Astrocyte of the spinal cord (primary cell): ENCODE measurements at places on chromosomes 2 and 18.

- peak; percentile 45 for DNase-seq
These were observed 30.6 kb upstream of the PPP3R1 start for GRCh38 chr2:68282811-68283418.

- DNase-seq, result no peak
These were observed 38.8 kb upstream of the CCBE1 start for GRCh38 chr18:59736061-59736460.

- no peak for DNase-seq
These were observed 83.8 kb downstream of the NPAS2 start for GRCh38 chr2:100903534-100904258.

GRCh38 chr18:79642626-79643025 is 37.0 kb upstream of the CTDP1 start:
- no peak for DNase-seq

DNA sequence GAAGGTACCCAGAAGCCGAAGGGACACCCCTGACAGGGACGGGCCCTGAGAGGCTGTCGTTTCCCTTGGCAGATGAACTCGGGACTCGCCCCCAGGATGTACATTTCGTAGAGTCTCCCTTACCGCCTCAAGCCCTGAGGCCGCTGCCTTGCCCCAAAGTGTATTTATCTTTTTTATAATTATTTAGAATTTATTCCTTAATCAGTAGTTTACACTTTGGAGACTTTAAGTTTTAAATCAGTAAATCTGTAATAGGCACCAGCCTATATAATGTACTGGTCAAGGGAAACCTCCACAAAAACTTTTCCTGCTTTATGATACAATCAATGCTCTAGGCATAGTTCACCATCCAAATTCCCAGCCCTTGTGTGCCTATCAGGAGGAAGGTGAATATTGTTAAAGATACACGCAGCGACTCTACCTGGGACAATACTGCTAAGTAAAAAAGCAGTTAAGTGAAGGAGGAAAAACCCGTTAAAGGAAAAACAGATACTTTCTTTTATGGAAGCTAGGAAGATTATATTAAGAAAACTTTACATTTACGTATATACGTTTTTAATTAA is 848 bp downstream of the VRK2 start:
- no peak for DNase-seq

- peak; percentile 36 for DNase-seq
These were observed 459.5 kb upstream of the CDH20 start for GRCh38 chr18:60873708-60874107.

DNA sequence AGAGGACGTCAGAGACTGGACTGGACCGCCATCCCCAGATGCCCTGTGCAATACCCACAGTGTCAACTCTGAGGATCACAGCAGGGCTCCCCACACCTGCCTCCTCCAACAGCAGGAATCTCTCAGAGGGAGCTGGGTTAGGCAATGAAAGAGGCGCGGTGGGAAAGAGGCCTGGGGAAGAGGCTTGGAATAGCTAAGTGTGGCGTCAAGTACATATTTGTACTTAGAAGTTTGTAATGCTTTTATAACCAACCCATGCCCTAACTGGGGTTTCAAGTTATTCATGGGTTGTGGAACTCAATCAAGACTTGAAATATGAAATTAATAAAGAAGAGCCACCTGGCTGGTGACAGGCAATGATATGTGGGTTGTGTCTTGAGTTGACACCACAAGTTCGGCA is 28.7 kb downstream of the CYP26B1 start:
- DNase-seq, result no peak

DNA sequence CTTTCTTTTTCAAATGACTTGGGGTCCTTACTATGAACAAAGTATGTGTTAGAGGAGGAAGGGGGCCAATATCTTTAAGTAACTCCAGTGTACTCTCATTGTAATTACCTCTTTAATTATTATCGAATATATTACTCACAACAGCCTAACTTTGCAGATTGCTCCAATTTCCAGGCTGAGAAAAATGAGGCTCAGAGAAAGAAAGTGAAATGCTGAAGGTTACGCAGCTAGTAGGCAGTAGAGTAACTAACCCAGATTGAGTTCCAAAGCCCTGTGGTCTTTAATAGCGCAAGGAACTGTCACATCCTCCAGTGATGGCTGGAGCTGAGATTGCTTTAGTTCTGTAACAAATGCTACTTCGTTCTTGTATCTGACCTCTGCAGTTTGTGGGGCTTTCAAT is 2.2 kb upstream of the GYPC start:
- no peak for DNase-seq

DNA sequence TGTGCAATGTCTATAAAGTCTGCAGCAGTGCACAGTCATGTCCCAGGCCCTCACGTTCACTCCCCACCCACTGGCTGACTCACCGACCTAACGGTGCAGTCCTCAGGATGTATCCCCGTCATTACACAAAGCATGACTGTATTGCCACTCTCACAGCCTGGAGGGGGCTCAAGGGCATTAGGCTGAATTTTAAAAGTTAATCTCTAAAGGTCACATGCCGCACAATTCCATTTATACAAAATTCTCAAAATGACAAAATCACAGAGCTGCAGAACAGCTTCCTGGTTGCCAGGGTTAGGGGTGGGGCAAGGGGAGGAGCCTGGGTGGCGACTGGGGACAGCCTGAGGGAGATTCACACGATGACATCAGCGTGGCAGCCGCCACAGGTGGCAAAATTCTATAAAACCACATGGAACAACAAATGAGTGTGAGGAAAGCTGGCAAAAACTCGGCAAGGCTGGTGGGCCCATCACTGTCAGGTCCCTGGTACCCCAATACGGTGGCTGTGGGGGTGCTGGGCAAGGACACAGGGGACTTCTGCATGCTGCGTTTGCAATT is 97.6 kb downstream of the NDUFA10 start:
- peak; percentile 84 for DNase-seq

GRCh38 chr2:202149936-202150335 is 76.9 kb downstream of the KIAA2012 start:
- DNase-seq, result no peak

DNA sequence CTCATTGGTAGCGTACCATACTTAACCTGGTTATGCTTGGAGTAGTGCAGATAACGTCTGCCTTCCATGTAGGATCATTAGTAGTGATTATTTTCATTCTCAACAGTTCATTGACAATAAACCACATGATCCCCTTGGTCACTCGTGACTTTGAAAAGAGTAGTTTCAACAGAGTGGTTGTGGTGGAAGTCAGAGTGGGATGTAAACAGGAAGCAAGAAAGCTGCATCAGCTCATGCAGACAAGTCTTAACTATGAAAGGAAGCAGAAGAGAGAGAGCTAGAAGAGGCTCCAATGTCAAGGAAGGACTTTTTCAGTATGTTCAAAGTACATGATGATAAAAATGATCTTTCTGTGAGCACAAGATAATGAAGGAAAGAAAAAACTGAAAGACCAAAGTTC is 287.4 kb downstream of the MBD2 start:
- DNase-seq, result no peak

GRCh38 chr2:164766216-164766953 is 75.2 kb downstream of the COBLL1 start:
- no peak for DNase-seq

- no peak for DNase-seq
These were observed 57.4 kb downstream of the MYO1B start for GRCh38 chr2:191302459-191303139.

DNA sequence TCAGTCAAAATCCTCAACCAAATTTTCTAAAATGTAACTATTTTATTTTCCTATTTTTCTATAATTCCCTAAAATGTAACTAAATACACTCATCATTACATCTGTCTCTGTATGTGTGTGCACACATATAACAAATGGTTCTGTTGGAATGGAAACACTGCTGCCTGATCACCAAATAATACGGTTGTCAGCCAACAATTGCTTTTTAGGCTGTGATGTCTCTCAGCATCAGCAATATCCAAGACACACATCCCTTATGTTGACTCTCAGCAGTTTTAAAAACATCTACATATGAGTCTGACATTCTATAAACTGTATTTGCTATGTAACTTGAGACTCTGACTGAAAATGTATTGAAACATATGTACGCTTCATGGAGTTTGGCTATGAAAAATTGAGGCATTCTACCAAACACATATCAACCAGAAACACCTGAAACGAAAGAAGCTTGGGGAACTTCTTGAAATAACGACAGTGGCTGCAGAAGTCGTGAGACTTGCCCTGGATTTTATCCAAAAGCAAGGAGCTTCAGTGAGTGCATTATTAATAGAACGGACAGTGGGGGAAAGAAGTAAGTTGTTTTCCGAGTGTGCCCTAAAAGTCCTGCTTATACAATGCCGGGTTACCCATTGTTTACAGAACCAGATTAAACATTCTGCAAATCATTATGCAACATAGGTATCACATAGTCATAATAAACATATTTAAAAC is 110.2 kb upstream of the ITGB6 start:
- no peak for DNase-seq

DNA sequence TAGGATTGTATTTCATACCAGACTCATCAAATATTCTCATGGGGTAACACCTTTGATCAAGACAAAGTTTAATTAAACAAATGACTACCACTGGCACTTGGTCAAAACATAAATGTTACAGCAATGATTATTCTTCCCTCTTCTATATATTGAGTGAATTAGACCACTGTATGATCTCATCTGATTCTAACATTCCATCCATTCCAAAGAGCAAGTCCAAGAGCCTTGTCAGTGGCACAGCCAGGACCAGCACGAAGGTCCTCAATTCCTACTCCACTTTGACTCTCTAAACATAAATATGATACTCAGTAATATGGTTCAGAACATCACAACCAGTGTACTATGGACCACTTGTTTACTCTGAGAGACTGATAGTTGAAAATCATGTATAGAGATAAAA is 86.4 kb downstream of the AP1S3 start:
- no peak for DNase-seq

GRCh38 chr2:136378712-136379595 is 261.0 kb upstream of the CXCR4 start:
- DNase-seq, result peak; percentile 43

- DNase-seq, result no peak
These were observed 252.4 kb downstream of the EIPR1 start for GRCh38 chr2:3125001-3125760.

- peak; percentile 69 for DNase-seq
These were observed 359.3 kb downstream of the KIAA1328 start for GRCh38 chr18:37188016-37188791.

DNA sequence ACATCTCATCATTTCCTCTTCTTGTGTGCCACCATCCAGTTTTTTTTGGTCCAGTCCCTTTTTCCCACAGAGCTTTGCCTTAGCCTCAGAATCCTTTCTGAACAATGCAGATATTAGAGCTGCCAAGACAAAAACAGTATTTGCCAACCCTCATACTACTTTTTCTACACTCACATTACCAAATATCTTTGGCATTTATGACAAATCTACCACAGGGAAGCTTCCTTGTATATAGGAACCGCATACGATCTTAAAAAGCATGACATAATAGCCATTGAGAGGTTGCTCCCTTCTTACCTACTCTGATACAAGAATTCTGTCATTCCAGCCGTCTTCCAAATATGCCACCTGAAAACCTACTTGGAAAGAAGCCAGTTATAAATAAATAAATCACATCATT is 9.4 kb downstream of the ZNF24 start:
- peak; percentile 26 for DNase-seq

DNA sequence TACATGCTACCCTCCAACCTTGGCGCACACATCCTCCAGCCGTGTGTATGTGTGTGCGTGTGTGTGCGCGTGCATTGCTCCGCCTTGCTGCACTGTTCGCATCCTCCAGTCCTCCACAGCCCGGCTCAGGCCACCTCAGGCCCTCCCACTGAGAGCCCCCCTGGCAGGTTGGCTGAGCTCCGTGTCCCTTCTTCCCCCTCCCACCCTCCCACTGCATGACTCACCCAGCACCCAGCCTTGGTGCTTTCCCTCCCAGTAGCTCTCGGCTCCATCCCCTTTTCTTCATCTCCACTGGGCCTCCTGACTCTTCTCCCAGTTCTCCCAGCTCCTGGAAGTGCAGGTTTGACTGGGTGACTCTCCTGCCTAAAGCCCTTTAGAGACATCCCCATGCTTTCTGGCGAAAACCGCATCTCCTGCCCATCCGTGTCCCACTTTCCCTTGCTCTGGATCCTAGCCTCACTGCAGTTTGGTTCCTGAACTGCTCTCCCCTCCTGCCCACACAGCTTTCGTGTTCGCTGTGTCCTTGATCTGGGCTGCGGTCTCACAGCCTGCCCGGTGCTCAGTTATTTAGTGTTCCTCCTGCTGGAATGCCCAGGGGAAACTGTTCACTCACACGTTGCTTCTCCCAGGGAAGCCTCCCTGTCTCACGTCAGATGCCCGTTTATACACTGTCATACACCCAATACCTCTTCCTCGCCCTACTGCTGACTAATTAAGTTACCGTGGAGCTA is 4.9 kb downstream of the TMEM177 start:
- DNase-seq, result peak; percentile 27

- peak; percentile 89 for DNase-seq
These were observed 22.1 kb downstream of the GPR39 start for GRCh38 chr2:132438691-132439090.

- DNase-seq, result peak; percentile 64
These were observed 28.6 kb upstream of the PPP4R1 start for GRCh38 chr18:9642799-9643462.

- DNase-seq, result no peak
These were observed 108.6 kb upstream of the NYAP2 start for GRCh38 chr2:225290757-225291400.

- DNase-seq, result no peak
These were observed 50.2 kb downstream of the EMILIN2 start for GRCh38 chr18:2896990-2897389.

GRCh38 chr18:76963936-76964335 is 141.6 kb downstream of the ZNF236 start:
- DNase-seq, result no peak

- DNase-seq, result no peak
These were observed 12.0 kb downstream of the ANKRD44 start for GRCh38 chr2:197298609-197299008.

DNA sequence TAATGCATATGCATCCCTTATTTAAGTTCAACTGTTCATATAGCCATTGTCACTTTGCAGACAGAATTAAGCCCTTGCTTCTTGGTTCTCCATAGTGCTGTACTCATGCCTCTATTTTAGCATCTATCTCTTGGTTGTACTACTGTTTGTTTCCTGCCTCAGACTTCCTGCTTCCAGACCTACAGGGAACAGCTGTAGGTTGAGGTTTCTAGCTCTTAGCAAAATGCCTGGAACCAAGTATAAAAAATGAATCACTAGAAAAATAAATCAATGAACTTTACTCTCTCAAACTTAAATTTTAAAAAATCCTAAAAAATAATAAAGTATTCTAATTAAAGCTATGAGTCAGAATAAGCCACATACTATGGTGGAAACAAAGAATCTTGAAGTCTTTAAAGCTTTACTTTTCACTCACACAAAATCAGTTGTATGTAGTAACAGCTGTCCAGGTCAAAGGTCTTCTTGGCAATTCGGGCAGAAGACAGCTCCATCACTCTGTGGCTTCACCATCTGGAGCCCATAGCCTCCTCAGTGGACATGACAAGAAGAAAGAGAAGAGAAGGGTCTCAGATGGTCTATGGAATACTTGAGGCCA is 1228.1 kb upstream of the GYPC start:
- peak; percentile 33 for DNase-seq
